Inflammatory macrophage treated with lipopolysaccharide for 4 hours (primary cell): ENCODE measurements at places on chromosomes 5 and 9.

DNA sequence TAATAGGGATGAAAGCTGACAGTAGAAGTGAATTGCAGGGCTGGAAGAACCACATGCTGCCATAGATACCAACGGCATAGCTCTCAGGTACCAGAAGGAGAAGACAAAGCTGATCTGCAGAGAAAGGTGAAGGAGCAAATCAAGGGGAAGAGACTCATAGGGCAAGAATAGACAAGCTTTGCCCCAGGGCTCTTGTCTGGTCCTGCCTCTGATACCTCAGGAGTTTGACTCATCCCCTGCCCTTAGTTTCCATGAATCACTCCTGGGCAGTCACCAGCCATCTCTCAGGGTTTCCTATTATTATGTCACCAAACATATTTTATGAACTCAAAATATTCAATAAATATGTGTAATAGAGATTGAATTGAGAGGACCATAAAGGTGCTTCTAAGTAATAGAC, 800.9 kb downstream of the DNAH5 start:
- no peak for DNase-seq

DNA sequence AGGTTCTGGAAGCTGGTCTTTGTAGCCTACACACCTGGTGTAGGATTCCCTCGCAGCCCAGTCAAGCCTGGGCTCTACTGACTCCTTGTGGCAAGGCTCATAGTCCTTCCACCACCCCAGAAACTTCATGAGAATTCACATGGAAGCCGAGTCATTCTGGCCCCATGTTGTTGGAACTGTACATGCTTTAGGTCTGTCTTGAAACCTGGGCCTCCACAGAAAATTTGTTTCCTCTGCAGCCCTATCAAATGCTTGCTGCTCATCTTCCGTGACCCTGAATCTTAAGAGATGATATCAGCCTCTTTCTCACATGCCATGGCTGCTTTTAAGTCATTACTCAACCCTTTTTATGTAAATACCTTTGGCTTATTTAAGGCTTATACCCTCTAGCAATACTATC, 113.4 kb upstream of the GRHPR start:
- peak; percentile 3 for DNase-seq

- DNase-seq: no peak
These were observed 537.1 kb upstream of the ST8SIA4 start for GRCh38 chr5:101440173-101440572.

DNA sequence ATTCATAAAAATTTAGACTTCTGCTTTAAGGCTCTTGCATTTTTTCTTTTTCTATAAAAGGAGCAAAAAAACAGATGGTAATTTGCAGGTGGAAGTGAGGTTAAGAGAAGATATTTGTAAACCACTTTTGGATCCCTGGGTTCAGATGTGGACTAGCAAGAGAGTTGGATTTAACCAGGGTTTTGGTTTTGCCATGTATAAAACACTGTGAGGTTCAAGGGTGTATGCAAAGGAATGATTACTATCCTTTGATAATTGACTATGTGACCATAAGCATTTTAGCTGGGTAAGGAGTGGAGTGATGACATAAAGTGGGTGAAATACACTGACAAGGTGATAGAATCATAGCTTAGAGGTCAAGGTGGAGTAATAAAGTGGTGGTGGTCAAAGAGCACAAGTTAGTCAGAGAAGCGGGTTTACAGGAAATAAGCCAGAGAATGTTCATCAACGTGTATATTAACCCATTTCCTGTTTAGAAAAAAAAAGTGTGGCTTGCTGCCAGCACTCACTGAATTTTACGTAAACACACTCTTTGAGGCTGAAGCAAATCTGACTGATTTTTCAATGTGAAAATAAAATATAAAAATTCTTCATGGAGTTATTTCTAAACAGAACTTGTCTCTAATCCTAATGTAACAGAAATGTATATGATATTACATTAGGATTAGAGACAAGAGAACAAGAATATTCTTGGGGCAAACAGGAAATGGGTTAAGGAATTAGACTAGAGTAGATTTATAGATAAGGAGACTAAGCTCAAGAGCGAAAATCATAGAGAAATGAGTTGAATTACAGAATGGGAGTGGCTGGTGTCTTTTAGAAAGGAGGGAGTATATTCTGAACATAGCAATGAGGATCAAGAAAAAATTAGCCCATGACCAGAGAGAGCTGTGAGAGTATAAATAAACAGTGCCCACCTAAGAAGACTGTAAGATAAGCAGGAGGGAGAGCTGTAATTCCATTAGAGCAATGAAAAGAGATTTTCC, 74.5 kb downstream of the CDKN2A start:
- DNase-seq: no peak

- DNase-seq: no peak
These were observed 85.7 kb downstream of the AMBP start for GRCh38 chr9:113992276-113992951.

GRCh38 chr5:143635146-143635752, 176.7 kb upstream of the HMHB1 start:
- no peak for DNase-seq

- DNase-seq: peak; percentile 72
These were observed 67.1 kb downstream of the KLF4 start for GRCh38 chr9:107422189-107423185.

DNA sequence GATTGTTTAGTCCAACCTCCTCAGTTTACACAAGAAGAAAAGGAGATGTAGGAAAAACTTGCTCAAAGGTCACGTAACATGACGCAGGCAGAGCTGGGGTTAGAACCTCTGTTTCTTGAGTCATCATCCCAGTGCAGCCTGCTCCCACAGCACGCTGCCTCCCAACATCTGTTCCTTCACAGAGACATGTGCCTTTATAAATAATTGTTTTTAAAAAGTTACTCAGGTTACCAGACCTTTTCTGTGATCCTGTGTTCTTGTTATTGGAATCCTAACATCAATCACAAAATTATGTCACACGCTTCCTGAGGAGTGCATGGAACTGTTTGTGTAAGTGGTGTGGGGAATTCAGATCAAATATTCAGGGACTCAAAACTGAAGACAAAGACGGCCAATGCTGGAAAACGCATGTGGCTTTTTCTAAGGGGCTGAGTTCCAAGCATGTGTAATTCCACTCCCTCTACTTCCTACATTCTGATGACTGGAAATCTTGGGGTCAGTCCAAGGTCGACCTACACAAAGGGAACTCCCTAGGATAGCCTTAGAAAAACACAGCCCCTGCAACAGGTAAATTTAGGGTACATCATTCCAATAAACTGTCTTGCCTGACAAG, 184.3 kb downstream of the TSSK1B start:
- DNase-seq: no peak

- DNase-seq: no peak
These were observed 156.4 kb downstream of the CWC27 start for GRCh38 chr5:64925123-64925522.

DNA sequence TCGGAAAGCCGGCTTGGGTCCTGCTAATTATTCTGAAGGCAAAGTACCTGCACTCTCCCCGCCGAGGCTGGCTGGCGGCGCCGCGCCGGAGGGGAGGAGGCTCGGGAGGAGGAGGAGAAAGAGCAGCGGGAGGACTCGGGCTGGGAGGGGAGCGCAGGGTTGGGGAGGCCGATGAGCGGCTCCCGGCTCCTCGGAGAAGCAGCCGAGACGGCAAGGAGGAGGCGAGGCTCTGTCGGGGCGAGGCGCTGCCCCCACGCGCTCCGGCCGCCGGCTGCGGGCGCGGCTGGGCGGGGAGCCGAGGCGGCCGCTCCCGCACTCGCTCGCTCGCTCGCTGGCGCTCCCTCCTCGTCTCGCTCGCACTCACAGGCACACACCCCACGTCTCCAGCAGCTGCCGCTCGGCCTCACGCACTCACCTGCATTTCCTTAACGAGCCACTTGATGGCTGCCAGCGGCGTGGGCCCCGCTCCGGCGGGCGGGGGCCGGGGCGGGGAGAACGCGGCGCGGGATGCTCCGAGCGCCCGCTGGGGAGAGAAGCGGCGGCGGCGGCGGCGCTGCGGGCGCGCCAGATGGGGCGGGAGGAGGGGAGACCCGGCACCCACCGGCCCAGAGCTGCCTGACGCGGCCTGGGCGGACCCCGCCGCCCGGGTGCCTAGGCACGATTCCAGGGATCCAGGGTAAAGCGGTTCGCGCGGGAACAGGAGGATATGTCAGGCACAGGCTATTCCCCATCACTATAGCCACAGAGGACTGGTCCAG, at the start of gene PTPRD:
Gene PTPRD, minus strand, starts transcription at position 362 of the 758 bp plus-strand sequence.
- DNase-seq: no peak

DNA sequence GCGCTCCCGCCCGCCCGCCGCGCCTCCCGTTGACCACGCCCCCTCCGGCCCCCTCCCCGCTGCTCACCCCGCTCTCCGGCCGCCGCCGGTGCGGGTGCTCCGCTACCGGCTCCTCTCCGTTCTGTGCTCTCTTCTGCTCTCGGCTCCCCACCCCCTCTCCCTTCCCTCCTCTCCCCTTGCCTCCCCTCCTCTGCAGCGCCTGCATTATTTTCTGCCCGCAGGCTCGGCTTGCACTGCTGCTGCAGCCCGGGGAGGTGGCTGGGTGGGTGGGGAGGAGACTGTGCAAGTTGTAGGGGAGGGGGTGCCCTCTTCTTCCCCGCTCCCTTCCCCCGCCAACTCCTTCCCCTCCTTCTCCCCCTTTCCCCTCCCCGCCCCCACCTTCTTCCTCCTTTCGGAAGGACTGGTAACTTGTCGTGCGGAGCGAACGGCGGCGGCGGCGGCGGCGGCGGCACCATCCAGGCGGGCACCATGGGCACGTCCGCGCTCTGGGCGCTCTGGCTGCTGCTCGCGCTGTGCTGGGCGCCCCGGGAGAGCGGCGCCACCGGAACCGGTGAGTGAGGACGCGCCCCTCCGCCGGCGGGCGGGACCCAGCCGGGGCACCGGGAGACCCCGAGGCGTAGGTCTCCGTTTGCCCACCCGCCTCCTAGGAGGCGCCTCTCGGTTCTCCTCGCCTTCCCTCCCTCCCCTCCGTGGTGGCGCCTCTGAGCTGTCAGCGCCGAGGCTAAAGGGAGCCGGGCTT, at the start of gene VLDLR:
Gene VLDLR, plus strand, starts transcription at position 66 of the 739 bp plus-strand sequence. Its CDS starts 403 bp downstream, at position 469.
- no peak for DNase-seq

DNA sequence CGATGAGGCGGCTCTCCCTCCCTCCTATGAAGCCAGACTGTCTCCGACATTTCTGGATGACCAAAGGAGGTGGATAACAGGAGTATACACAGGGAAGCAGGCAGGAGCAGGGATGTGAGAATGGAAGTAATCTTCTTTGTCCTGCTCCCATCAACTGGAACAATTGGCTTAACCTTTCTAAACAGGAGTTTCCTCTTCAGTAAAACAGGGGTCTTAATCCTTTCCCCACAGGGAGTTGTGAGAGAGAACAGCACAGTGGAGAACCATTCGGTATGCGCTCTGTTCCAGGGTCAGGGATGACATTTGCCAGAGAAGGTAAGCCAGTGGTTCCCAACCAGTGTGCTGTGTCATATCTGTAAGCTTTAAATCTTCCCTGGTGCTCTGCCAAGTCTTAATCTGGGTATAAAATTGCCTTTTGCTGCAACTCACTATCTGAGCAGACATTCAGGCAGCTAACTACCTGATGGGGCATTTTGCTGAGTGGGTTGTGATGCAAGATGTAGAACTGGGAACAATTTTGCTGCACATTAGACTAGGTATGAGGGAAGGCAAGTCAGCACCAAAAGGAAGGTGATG, 294.8 kb upstream of the KIF2A start:
- DNase-seq: no peak

DNA sequence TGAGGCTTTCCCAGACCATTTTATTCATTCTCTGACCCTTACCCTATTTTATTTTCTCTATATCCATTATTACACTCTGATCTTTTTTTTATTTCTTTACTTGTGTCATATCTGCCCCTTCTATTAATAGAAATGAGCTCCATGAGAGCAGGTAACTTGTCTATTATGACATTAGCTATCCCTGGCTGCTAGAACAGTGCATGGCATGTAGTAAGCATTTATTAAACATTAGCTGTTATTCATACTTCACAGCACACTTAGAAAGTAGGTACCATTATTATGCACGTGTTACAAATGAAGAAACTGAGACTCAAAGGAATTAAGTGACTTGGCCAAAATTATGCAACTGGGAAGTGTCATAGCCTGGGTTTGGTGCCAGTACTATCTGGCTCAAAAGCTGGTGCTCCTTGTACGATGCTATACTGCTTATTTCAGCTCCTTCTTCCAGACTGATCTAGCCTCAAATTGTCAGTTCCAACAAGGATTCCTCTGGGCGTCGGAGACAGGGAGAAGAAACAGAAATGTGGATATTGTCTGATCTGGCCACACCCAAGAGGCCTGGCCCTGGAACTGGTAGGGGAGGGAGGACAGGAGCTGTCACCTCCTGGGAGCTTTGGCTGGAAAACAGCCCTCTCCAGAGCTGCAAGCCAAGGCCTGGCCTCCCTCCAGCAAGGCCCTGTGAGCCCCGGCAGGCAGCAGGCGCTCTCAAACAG, 10.8 kb upstream of the NIPAL4 start:
- DNase-seq: no peak

GRCh38 chr5:150641824-150642566, 1.5 kb downstream of the SYNPO start:
- no peak for DNase-seq

DNA sequence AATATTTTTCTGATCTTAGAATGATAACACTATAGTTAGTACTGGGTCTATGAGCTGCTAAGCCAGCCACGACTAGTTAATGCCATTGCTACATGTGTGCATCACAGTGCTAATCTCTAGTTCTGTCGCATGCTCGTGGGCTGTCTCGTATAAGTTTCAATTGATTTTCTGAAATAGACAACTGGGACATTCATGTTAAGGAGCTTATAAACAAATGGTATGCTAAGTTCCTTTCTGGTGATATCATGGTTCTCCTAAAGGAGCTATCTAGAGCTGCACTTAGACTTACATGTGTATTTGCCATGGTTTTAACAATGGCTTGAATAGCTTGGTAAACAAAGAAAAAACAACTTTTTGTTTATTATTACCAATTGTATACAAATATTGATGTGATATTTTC, 46.2 kb downstream of the F2RL2 start:
- no peak for DNase-seq

DNA sequence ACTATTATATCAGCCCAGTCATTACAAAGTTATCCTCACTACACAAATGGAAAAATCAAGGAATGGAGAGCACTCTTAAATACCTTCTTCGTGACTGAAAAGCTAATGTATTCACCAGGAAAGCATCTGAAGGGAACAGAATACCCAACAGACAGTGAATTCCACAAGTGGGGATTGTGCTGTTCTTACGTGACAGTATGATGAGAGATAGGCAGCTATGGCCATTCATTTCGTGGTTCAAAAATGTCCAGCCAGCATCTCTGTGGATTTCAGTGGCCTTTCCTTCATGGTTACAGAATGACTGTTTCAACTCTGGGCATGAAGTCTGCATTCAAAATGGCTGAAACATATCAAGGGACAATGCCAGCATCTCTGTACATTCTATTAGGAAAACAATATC, 323.8 kb downstream of the PRELID2 start:
- DNase-seq: no peak

- no peak for DNase-seq
These were observed 10.6 kb upstream of the MAP1B start for GRCh38 chr5:72096602-72097188.
